Immature natural killer cell (primary cell): ENCODE measurements at places on chromosomes 3 and 15. TPM values are rescaled to one million over a fixed set of nuclear protein-coding genes. Genes with fewer than 3 reads are reported as not detected.
A peak's percentile ranks its signal among the peaks of the same experiment; 100 is the strongest.

- H3K4me3 ChIP-seq: peak overlapping the region; percentile 86
- H3K27ac ChIP-seq: peak overlapping the region; percentile 86
Measured at GRCh38 chr15:78075490-78076230, 1.9 kb downstream of the TBC1D2B start.

GRCh38 chr3:59856934-59857460 lies 807.2 kb upstream of the CFAP20DC start:
- no peaks in the 10 kb centered on the region for H3K36me3 ChIP-seq
- H3K4me1 ChIP-seq: peaks cover 4% of the 10 kb centered on the region
- H3K27me3 ChIP-seq: no peaks in the 10 kb centered on the region
- no peak overlapping the region for H3K4me3 ChIP-seq
- DNase-seq: no peak

- no peak for DNase-seq
- H3K27ac ChIP-seq: no peak overlapping the region
- peaks cover 1% of the 10 kb centered on the region for H3K27me3 ChIP-seq
Measured at GRCh38 chr3:149388001-149388440, 10.6 kb upstream of the TM4SF1 start.

- no peak overlapping the region for H3K27ac ChIP-seq
- H3K36me3 ChIP-seq: no peaks in the 10 kb centered on the region
- H3K4me1 ChIP-seq: no peaks in the 10 kb centered on the region
- peaks cover 4% of the 10 kb centered on the region for H3K27me3 ChIP-seq
- DNase-seq: no peak
Measured at GRCh38 chr3:13571831-13572750, 23.2 kb downstream of the FBLN2 start.

GRCh38 chr3:16109929-16110328 lies 64.6 kb upstream of the GALNT15 start:
- no peak overlapping the region for H3K4me3 ChIP-seq
- no peak for DNase-seq
- H3K4me1 ChIP-seq: no peaks in the 10 kb centered on the region
- H3K27ac ChIP-seq: no peak overlapping the region

- no peak overlapping the region for H3K27ac ChIP-seq
- H3K36me3 ChIP-seq: no peaks in the 10 kb centered on the region
- no peaks in the 10 kb centered on the region for H3K4me1 ChIP-seq
- DNase-seq: no peak
- peaks cover 2% of the 10 kb centered on the region for H3K27me3 ChIP-seq
- no peak overlapping the region for H3K4me3 ChIP-seq
Measured at GRCh38 chr3:110687138-110687537, 384.5 kb upstream of the NECTIN3 start.

- no peak overlapping the region for H3K4me3 ChIP-seq
- H3K36me3 ChIP-seq: no peaks in the 10 kb centered on the region
- H3K27ac ChIP-seq: no peak overlapping the region
- H3K27me3 ChIP-seq: peaks cover 2% of the 10 kb centered on the region
- DNase-seq: no peak
- H3K4me1 ChIP-seq: no peaks in the 10 kb centered on the region
Measured at GRCh38 chr15:40345867-40346578, 4.8 kb upstream of the PHGR1 start.

- H3K27ac ChIP-seq: no peak overlapping the region
- H3K27me3 ChIP-seq: peaks cover 2% of the 10 kb centered on the region
- no peaks in the 10 kb centered on the region for H3K36me3 ChIP-seq
- no peak overlapping the region for H3K4me3 ChIP-seq
- DNase-seq: no peak
- no peaks in the 10 kb centered on the region for H3K4me1 ChIP-seq
Measured at GRCh38 chr3:175672119-175672689, 813.1 kb downstream of the NAALADL2 start.

DNA sequence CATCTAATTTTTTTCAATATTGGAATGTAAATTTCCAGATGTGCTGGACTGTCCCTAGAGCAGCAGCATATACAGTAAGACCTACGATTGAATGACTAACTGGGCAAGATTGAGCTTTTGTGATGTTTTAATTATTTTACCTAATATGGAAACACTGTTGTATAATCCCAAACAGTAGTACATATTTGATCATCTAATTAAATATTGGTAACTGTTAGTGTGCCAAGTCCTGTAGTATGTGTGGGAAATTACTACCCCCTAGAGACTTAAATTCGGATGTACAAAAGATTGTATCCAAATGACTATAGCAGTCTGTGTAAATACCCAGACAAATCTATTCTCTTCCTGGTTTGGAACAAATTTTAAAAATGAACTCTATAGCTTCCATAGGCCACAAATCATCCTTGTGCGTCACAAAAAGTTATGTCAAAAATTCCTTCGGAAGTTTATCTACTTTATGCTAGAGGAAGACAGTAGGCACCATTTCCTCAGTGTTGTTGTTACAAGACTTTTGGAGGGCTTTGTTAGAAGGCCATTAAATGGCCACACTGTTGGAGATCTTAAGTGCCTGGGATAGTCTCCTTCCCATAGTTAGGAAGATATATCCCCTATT lies 41.6 kb downstream of the NKIRAS1 start:
- no peak overlapping the region for H3K4me3 ChIP-seq
- no peaks in the 10 kb centered on the region for H3K36me3 ChIP-seq
- no peaks in the 10 kb centered on the region for H3K27me3 ChIP-seq
- no peak for DNase-seq
- no peak overlapping the region for H3K27ac ChIP-seq
- H3K4me1 ChIP-seq: peaks cover 23% of the 10 kb centered on the region

DNA sequence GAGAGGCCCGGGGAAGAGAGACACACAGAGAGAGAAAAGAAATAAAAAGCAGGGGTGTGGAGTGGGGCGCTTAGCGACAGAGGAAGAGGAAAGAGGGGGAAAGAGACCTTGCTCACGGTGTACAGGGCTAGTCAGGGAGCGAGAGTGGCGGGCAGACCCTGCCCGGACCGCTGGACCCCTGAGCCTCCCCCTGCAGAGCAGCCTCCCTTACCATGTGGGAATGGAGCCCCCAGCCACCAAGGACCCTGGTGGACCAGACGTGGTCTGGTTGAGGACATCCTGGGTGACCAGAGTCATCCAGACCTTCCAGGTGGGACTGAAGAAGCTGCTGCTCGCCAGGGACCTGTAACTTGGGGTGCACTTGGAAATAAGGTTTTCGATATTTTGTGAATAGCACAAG lies 129.6 kb downstream of the CHSY1 start:
- H3K27me3 ChIP-seq: peaks cover 2% of the 10 kb centered on the region
- H3K36me3 ChIP-seq: no peaks in the 10 kb centered on the region
- H3K4me3 ChIP-seq: peak overlapping the region; percentile 71
- peaks cover 56% of the 10 kb centered on the region for H3K4me1 ChIP-seq
- no peak for DNase-seq

- H3K4me1 ChIP-seq: no peaks in the 10 kb centered on the region
- H3K27me3 ChIP-seq: peaks cover 2% of the 10 kb centered on the region
- no peak overlapping the region for H3K4me3 ChIP-seq
- no peak overlapping the region for H3K27ac ChIP-seq
Measured at GRCh38 chr3:10524270-10524669, 18.9 kb upstream of the ATP2B2 start.

- no peak for DNase-seq
- no peaks in the 10 kb centered on the region for H3K36me3 ChIP-seq
- H3K27ac ChIP-seq: no peak overlapping the region
- H3K4me1 ChIP-seq: no peaks in the 10 kb centered on the region
Measured at GRCh38 chr3:175295248-175296130, 436.4 kb downstream of the NAALADL2 start.

DNA sequence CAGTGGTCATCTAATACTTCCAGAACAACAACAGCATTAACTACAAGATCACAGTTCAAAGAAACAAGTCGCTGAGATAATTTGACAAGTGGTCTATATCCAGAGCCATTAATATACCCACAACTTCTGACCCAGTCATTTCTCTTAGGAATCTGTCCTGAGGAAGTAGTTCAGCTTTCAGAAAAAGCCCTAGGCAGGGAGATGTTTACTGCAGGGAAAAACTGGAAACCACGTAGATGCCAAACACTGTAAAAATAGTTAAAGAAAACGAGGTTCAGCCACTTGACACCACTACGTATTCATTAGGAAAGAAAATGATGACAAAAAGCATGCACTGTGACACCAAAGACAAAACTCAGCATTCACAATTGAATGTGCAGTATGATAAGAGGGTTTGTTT lies 22.3 kb upstream of the CDCP1 start:
- peaks cover 22% of the 10 kb centered on the region for H3K4me1 ChIP-seq
- H3K27ac ChIP-seq: no peak overlapping the region
- H3K27me3 ChIP-seq: peaks cover 2% of the 10 kb centered on the region
- no peak for DNase-seq
- no peak overlapping the region for H3K4me3 ChIP-seq
- no peaks in the 10 kb centered on the region for H3K36me3 ChIP-seq

DNA sequence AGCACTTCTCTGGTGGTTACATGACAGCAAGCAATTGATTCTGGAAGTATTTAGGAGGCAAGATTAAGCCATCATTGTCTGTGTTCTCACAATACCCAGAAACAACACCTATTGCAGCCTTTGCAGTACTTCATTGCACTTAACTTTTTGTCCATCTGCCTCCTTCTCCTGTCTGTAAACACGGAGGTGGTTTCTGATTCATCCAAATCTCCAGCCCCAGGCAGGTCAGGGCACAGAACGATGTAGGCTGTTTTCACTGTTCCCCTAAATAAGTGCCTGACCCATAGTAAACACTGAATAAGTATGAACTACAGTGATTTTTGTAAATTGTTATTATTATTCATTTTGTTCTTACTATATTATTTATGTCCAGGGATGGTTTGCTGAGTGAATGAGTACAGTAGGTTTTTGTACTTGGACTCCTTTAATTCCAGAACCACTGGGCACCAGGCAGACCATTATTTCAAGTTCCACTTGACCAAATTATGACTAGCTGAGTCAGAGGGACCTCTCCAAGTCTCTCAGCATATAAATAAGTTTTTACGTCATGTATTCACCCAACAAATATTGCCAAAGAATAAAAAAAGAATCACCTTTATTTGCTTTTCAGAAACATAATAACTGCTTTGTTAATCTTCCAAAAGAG lies 283.3 kb upstream of the TRIM42 start:
- H3K4me3 ChIP-seq: no peak overlapping the region
- no peaks in the 10 kb centered on the region for H3K27me3 ChIP-seq
- H3K4me1 ChIP-seq: no peaks in the 10 kb centered on the region
- H3K36me3 ChIP-seq: no peaks in the 10 kb centered on the region
- H3K27ac ChIP-seq: no peak overlapping the region

DNA sequence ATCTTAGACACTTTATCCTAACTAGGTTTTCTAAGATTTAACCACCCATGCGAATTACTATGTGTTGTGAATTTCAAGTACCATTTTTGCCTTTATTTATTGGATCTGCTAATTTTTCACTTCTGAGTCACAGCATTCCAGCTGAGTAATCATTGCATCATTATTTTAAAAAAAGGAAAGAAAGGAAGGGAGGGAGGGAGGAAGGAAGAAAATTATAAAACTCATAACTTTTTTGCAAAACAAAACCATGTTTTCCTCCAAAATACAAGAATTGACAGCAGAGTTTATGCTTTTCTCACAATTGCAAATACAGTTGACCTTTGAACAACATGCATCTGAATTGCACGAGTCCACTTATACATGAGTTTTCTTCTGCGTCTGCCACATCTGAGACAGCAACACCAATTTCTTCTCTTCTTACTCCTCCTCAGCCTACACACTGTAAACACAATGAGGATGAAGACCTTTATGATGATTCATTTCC lies 651.4 kb upstream of the NECTIN3 start:
- H3K27me3 ChIP-seq: peaks cover 2% of the 10 kb centered on the region
- H3K36me3 ChIP-seq: no peaks in the 10 kb centered on the region
- no peak overlapping the region for H3K27ac ChIP-seq
- H3K4me3 ChIP-seq: no peak overlapping the region
- DNase-seq: no peak
- no peaks in the 10 kb centered on the region for H3K4me1 ChIP-seq

GRCh38 chr3:57919987-57920386 lies 88.2 kb upstream of the FLNB start:
- H3K27ac ChIP-seq: no peak overlapping the region
- no peak for DNase-seq
- H3K27me3 ChIP-seq: no peaks in the 10 kb centered on the region
- H3K4me3 ChIP-seq: no peak overlapping the region

DNA sequence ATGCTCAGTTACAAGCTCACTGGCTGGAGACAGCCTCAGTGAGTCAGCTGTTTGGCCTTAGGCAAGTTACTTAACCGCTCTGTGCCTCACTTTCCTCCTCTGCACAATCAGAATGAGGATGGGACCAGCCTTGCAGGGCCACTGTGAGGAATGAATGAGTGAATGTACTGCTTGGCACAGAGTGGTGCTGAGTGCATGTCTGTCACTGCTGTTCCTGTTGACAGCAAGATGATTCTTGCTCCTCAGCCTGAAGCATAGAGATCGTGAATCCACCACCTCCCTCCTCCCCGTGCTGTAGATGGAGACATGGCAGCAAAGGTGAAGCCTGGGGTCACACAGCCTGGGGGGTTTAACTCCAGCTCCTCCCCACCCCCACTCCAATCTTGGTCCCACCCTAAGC lies 14.6 kb upstream of the GRIP2 start:
- no peaks in the 10 kb centered on the region for H3K4me1 ChIP-seq
- no peak overlapping the region for H3K4me3 ChIP-seq
- no peak for DNase-seq

DNA sequence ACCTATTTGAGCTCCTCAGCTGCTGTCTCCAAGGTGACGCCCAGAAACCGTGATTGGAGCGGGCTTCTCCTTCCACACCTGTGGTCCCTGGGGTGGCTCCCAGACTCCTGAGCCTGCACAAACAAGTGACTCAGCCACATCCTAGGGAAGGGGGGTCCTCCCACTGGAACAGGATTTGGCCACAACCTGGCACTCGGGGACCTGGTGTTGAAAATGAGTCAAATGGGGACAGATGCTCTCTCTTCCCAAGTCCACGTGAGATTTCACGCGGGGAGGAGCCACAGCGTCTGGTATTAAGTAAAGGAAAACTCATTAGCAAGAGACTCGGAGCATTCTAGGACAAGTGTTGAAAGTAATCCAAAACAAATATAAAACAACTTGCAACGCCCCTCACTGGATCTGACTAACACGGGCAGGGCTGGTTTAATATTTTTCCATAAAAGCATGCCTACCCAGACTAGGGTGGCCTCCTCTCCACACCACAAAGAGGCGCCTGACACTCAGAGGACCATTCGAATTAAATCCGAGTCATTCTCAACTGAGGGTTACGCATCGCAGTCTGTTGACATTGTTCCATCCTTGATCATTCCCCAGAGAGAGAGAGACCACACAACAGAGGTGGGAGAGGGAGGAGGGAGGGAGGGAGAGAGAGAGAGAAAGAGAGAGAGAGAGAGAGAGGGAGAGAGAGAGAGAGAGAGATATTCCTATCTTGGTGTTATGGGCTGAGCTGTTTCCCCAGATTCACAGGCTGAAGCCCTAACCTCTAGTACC lies 74.4 kb downstream of the MGLL start:
- H3K4me3 ChIP-seq: no peak overlapping the region
- no peak overlapping the region for H3K27ac ChIP-seq
- DNase-seq: no peak
- H3K27me3 ChIP-seq: no peaks in the 10 kb centered on the region
- H3K36me3 ChIP-seq: no peaks in the 10 kb centered on the region
- H3K4me1 ChIP-seq: no peaks in the 10 kb centered on the region

GRCh38 chr3:177924261-177924660 lies 612.0 kb upstream of the KCNMB2 start:
- H3K4me3 ChIP-seq: no peak overlapping the region
- no peak overlapping the region for H3K27ac ChIP-seq
- peaks cover 7% of the 10 kb centered on the region for H3K36me3 ChIP-seq
- DNase-seq: no peak
- H3K4me1 ChIP-seq: no peaks in the 10 kb centered on the region
- H3K27me3 ChIP-seq: peaks cover 5% of the 10 kb centered on the region

The LTK gene
- not detected for polyA plus RNA-seq

The SLC12A1 gene
- not detected for polyA plus RNA-seq

The COX17 gene
- 65.5 TPM for polyA plus RNA-seq

The MFGE8 gene
- 6.9 TPM for polyA plus RNA-seq

The HMCES gene
- polyA plus RNA-seq: 111 TPM

The FGF12 gene
- polyA plus RNA-seq: not detected

The SLC26A6 gene
- polyA plus RNA-seq: 2.2 TPM

The ERICH6 gene
- polyA plus RNA-seq: not detected

The TRPM1 gene
- polyA plus RNA-seq: not detected

The SNX4 gene
- 39.9 TPM for polyA plus RNA-seq
